Non-pigmented ciliary epithelial cell (primary cell): ENCODE measurements at places on chromosomes 5 and 9.

DNA sequence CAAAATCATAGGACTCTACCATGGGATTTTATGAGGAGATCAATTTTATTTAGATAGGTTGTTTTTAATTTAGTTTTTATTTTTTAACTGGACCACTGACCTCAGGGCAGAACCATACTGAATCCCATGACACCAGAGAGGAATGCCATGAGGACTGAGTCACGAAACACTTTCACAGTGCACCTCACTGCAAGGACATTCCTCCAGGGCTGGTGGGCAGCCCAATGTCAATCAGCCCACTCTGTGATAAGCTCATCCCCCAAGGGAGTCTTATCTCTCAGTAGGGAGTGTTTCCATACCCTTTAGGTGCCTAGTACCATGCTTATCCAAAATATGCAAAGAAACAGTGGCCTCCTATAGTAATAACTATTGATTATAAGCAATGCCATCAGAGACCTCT lies 224.5 kb upstream of the CDH6 start:
- DNase-seq: no peak

DNA sequence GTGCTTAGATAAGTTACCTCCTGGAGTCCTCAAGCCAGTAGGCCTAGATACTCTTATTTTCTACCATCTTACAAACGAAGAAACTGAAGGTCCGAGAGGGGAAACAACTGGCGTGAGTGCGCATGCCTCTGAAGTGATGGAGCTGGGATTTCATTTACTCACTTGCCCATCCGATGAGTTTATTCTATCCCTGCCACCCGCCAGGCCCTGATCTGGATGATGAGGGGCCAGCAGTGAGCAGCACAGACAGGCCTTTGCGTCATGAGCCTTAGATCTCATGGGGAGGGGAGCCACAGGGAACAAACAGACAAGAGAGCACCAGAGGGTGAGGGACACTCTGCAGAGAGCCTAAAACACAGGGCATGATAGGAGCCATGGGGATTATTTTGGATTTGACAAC lies 34.1 kb upstream of the SLC2A8 start:
- no peak for DNase-seq

DNA sequence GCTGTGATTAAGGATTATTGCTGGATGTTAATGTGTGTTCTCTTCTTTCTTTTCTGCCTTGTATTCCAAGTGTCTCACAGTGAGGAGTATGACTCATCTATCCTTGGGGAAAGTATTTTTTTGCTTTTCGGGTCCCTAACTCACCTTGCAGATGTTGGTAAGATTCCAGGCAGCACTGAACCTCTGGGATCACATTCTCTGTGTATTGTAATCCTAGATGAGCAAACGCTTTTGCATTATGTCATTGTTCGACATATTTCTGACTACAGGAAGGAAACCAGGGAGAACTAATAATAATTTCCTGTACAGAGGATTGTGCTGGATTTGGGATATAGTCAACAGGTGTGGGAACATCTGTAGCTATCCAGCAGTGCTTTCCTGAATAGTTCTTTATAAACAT lies 246.1 kb upstream of the TUT7 start:
- no peak for DNase-seq

DNA sequence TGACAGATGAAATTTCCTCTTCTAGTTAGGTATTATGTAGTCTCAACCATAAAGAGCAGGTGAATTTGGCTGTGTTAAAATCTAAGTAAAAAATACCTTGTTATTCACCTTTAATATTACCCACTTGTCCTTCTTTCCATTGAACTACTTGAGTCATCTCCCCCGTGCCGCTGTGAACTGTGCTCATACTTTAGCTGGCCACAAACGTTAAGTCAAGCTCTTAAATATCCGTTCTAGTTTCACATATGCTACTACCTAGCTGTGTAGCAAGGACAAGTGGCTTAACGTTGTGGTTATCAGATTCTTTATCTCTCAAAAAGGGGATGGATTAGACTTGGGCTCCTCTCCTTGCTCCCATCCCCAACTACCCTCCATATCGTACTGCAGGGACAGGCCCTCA lies 110.4 kb downstream of the EFNA5 start:
- no peak for DNase-seq

GRCh38 chr5:74598731-74599130 lies 41.8 kb downstream of the ENC1 start:
- DNase-seq: no peak

GRCh38 chr9:96395964-96396363 lies 12.5 kb upstream of the SLC35D2 start:
- DNase-seq: no peak

DNA sequence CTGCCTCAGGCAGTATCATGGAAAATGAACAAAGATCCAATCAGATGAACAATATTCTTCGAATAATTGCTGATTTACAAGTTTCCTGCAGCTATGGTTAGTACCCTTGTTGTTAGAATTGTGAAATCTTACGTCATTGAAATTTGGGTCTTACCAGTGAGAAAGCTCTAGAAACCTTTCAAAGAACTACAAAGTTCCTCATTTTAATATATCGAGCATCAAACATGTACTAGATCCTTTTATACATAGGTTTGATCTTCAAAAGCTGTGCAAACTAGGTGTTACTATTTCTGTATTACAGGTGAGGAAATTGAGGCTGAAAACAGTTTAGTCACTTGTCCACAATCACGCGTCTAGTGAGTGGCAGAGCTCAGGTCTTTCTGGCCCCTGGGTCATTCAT lies 43.7 kb upstream of the ANGPTL2 start:
- no peak for DNase-seq

DNA sequence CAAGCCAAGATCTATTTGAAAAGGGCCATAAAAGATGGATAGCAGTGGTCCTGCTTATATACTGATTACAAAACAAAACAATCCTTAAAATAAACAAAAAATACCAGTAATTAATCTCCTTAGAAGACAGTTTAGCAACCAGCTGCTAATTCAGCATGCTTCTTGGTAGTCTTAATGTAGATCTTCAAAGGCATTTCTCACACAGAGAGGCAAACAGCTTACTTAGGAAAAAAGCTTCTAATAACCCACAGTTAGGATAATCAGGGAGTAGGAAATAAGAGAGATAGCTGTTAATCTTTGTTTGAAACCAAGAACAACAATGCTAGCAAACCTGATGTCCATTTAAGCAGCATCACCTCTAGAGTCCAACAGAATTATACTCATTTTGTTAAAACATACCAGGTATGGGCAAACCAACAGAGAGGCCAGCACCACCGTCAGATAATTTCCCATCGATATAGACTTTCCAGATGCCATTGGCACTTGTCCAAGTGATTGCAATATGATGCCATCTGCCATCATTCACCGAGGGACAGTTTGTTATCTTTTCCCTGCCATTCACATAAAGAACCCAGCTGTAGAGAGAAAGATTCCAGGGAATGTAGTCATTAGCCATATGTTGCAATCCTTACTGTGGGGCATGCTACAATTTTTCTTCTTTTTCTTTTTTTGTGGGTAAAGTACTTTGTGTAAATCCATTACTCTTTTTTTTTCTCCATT lies 105.6 kb upstream of the TXNDC8 start:
- peak; percentile 43 for DNase-seq

DNA sequence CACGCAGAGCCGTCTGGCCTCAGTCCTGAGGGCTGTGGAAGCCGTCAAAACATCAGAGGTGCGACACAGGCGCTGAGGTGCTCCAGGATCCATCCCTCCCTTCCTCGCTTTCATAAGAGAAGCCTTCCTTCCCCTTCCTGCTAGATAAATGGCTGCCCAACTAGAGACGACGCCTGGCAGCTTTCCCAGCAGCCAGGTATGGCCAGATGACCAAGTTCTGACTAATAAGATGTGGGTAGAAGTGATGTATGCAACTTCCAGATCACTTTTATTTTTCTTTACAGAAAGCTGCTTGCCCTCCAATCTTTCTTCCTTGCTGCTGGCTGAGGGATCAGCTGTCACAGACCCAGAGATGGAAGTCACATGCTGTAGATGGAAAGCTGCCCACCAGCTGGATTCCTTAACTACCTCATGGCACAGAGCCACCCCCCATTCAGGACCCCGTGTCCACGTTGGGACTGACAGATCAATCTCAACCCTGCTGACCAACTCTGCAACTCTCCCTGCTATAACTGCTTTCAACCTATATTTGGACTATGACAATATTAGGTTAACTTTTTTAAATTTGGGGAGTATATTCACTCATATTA lies 8.8 kb downstream of the MAPK9 start:
- DNase-seq: no peak

DNA sequence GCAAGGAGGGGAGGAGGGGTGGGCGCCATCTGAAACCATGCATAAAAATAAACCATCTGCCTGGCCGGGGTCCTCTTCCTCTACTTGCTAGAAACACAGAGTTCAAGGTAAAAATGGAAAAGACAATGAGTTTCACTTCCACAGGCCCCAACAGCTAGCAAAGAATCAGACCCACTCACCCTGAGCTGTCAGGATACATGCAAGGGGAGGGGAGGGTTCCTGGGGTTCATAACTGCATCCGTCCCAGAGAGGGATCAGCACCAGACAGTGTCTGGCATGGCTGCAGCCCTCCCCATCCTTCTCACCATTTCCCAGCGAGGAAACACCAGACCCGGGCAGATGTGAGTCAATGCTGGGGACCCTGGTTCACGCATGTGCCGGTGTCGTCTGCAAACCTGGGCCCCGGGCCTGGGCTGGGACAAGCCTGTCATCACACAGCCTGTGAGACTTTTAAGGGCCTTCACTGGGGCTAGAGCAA lies 55.4 kb downstream of the SEMA4D start:
- DNase-seq: no peak

DNA sequence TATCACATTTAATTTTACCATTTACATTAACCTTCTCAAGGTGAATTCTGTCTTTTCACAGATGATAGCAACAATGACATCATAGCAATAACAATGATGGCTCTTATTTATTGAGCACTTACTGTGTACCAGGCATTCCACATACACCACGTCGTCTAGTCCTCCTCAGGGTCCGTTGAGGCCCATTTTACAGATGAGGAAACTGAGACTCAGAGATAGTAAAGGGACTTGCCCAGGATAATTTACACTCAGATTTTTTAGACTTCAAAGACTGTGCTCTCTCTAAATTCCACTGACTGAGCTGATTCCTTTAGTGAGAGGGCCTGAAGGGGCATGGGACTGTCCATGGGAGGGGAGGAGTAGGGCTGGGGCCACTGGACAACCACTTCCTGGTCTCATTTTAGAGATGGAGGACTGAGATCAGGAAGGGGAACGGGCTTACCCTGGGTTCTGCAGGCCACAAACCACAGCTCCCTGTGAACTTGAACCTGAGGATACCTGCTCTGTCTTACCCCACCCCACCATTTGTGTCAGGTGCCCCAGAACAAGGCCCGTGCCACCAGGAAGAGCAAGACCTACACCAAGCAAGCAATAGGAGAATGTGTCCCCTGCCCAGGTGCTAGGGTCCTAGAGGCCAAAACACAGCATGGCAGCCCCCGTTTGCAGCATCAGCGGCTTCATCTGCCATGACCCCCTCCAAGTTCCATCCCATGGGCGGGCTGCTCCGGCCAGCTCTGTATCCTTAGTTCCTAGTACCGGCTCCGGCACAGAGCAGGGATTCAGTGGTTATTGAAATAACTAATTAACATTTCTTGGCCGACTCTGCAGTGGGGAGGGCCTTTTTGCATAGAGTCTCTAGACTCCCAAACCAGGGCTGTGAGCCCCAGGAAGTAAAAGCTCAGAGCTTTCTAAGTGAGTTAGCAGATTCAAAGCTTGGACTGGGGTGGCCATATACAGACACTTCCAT lies 96.6 kb downstream of the RGS3 start:
- DNase-seq: no peak

- DNase-seq: no peak
These were observed 589.9 kb downstream of the DNAH5 start for GRCh38 chr5:13354611-13355010.

- no peak for DNase-seq
These were observed 33.2 kb upstream of the SNX2 start for GRCh38 chr5:122741681-122742080.
